ENCODE measurements at places on chromosomes 1 and 21.

- DNase-seq, result no peak
Observed at GRCh38 chr1:59635097-59635496, 179.7 kb upstream of the HOOK1 start.

DNA sequence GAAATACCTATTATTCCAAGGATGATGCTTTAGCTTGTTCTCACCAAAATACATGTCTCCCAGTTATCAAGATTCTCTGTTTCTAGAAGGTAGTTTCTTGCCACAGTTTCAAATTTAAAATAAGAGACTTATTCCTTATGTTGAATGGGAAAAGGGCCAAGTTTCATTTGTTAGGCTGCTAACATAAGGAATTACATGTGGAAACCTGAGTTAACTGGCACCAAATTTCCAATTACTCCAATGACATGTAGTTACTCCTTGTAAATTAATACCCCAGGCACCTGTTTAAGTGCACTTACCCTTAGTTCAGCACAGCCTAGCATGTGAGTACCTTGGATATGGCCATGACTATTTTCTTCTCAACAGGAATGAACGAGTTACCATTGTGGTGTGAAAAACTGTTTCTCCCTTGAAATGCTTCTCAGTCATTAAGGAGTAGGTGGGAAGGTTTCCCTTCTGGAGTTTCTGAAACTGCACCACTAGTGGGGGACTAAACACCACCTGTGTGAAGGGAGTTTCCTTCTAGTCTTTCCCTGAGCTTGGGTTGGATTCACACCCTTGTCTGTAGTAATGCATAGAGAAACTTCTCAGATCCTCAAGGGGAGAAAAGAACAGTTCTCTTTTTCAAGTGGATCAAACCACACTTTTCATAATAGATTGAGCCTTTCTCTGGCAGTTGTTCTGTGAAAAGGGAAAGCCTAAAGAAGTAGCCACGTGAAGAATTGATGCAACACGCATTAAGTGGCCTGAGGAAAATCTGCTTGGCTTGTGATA is 32.3 kb upstream of the LRRC8C start:
- DNase-seq, result no peak

DNA sequence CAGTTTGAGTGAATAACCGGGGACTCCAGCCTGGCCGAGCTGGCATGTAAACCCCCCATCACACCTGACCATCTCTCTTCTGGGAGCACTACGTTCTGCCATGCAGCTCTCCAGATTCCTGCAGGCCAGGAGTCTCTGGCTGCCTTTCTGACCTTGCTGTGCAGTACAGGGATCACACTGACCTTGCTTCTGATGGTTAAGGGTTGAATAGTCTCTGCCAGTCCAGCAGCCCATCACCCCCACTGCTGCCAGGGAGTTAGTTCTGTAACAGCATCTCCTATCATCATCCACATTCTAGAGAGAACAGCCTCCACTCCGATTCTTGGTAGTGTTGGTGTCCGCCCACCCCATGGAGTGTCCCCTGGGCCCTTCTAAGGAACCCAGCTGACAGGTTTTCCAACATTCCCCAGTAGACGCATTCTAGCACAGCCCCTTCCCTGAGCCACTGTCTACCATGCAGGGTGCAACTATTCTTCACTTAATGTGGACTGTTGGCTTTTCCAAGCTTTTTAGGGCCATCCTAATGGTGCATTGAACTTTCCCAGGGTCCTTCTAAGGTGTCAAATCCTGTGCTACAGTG is 109.8 kb downstream of the RIPK4 start:
- no peak for DNase-seq

DNA sequence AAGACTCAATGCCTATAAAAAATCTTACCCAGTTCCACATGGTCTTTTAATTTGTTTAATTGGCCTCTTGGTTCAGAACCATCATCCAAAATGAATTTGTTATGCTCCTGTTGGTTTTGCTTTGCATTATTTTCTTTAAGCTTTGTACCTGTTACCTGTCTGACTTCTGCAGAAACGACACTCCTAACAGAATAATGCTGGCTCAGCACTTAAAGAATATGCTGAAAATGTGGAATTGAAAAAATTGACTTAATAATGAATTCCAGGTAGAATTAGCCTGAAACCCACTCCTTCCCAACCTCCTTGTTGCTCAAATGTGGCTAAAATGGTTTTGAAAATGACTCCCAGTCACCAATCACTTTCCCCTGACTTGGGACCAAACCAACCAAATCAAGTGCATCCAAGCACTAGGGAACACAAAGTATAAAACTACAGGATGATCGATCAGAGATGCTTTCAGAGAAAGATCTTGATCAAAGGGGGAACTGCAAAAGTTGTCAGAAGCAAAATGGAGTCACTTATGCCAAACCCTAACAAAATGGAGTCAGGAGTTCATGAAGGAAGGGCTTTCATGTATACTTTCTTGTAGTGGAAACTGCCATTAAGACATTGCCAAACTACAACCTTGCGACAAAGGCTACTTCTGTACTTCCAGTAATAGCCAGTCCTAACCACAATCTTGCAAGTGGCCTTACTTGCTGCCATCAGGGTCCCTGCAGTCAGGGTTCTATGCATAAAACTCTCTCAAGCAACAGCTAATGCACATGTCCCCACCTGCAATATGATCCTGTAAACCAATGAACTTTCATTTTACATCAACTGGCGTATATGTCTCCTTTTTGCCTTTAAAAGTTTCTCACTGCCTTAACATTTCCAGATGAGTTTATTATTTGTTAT is 5.4 kb downstream of the GBP7 start:
- no peak for DNase-seq

DNA sequence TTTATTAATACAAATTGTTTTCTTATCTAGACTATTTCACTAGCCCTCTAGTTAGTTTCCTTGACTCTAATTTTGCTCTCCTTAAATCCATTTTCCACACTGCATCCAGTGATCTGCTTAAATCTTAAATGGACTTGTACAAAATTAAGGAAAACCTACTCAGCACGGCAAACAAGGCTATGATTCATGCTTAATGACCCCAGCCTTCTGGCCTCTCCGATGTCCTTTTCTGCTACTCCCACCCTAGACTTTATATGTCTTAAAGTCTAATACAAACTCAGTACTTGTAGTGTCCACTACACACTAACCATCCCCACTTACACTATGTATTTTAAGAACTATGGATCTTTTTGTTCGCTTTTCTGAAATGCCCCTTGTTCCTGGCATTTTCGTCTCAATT is 2.2 kb downstream of the TMED5 start:
- DNase-seq, result no peak

GRCh38 chr1:147904726-147905125 is 2.1 kb downstream of the GJA8 start:
- no peak for DNase-seq
